ENCODE measurements at places on chromosomes 3 and 15.

- peak; percentile 52 for DNase-seq
Measured at GRCh38 chr3:172106989-172107388, 67.6 kb downstream of the FNDC3B start.

DNA sequence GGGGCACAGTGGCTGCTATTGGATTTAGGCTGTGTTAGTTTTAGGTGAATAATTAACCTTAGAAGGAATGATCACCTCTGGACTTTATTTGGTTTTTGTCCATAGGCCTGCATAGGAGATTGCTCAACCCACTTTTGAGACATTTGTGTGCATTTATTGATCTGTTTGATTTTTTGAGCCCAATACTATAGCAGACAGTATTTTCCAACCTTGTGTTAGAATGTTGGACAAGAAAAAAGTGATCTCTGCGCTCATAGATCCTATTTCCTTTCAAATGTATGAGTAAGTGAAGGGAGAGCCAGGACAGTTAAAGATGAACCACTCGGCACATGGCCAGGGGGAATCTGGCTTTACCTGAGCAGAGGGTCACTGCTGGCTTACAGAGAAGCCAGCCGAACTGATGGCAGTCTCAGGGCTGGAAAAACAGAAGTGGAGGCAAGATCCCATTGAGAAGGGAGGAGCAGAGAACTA lies 8.8 kb upstream of the TOPBP1 start:
- DNase-seq = no peak

DNA sequence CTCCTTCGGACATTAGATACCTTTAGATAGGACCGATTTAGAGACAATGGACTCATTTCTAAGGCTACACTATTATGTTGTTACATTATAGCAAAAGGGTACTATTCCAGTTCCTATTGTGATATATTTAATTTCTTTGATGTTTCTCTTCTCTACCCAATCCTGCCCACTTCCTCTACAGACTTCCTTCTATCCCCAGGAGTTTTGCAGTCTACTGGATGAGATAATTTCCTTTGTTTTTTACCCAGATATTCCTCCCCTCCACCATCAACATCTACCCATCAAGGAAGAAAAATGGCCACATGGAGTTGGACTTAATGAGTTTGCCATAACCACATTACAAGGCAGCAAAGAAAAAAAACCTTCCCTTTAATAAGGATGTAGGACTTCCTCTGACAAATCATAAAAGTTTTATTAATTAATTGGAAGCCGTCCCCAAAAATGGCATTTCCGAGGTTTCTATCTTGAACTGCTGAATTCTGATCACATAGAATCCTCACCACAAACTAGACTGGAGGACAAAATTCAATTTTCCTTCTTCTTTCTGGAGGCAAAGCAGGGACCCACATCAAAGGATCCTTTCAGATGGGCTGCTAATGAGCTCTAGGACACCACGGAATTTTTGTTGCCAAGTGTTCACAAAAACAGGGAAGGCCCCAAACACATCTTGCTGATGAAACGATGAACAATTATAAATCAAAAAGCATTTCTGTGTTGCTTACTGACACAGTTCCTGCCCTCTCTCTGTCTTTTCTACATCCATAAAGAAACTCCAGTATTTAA lies 33.4 kb downstream of the FRMD4B start:
- DNase-seq = no peak

- no peak for DNase-seq
Measured at GRCh38 chr3:44252332-44252959, 10.8 kb downstream of the TOPAZ1 start.

- no peak for DNase-seq
Measured at GRCh38 chr3:169836078-169836941, 23.6 kb upstream of the LRRC34 start.

- DNase-seq = no peak
Measured at GRCh38 chr3:21158861-21159542, 592.0 kb downstream of the ZNF385D start.

All from activated T-cell treated with anti-CD3 and anti-CD28 coated beads for 24 hours (primary cell).